ENCODE measurements at places on chromosomes 12 and 14.

- DNase-seq: peak; percentile 56
Measured at GRCh38 chr14:102020058-102020971, 55.9 kb downstream of the DYNC1H1 start.

- DNase-seq: no peak
Measured at GRCh38 chr12:65741656-65742017, 82.6 kb upstream of the HMGA2 start.

DNA sequence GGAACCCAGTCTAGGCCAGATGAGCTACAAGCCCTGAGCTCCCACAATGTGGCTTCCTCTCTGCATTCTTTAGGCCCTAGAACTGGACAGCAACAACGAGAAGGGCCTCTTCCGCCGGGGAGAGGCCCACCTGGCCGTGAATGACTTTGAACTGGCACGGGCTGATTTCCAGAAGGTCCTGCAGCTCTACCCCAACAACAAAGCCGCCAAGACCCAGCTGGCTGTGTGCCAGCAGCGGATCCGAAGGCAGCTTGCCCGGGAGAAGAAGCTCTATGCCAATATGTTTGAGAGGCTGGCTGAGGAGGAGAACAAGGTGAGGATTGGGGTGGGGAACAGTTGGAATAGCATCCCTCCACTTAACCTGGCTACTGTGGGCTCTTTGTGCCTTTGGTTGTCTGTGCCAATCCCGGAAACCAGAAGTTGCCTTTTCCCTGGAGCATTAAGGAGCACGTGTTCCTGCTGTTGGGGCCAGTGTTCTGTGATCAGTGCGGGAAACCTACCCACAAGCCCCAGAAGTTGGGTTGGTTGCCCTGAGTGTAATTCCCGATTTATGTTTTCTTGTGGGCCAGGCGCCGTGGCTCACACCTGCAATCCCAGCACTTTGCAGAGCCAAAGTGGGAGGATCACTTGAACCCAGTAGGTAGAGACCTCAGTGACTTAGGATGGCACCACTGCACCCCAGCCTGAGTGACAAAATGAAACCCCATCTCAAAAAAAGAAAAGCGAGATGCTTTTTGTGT is 6.4 kb downstream of the FKBP4 start:
- DNase-seq: no peak

DNA sequence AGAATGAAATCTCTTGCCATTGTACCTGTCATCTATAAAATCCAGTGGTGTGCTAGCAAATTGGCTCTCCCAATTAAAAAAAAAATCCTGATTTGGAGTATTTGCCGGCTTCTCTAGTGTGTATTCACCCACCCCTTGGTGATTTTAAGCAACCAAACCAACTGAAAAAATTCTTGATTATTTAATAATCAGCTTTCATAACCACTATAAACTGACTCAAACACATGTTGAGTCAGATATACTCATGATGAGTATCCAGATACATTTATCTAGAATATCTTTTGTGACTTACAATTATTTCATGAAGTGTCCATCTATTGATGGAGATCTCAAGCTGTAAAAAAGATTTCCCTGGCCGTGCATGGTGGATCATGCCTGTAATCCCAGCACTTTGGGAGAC is 205.4 kb downstream of the RASSF9 start:
- DNase-seq: no peak

- DNase-seq: peak; percentile 51
Measured at GRCh38 chr12:6570264-6570887, 2.3 kb upstream of the NOP2 start.

- DNase-seq: no peak
Measured at GRCh38 chr12:3132636-3133404, 55.6 kb downstream of the TSPAN9 start.

GRCh38 chr12:11581179-11581755 is 68.2 kb upstream of the ETV6 start:
- DNase-seq: peak; percentile 69

- DNase-seq: no peak
Measured at GRCh38 chr14:31400031-31400638, 20.2 kb downstream of the HEATR5A start.

- DNase-seq: no peak
Measured at GRCh38 chr12:22266101-22266500, 68.4 kb downstream of the ST8SIA1 start.

DNA sequence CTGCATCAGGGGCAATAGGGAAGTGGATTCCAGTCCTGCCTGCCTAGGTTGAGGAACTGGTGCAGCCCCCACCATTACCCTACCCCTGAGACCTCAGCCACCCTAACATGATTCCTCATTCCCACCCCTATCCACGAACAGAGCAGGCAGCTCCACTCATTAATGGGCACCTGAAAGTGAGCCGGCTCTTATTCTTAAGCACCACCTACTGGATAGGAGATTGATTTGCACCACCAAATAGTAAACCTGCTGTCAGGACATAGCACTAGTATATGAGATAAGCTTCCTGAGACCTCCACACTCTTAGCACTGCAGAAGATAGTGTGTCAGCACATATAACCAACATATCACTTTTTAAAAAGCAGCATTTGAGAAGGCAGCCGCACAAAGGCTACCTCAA is 573.2 kb downstream of the SOX5 start:
- DNase-seq: no peak

GRCh38 chr12:115121053-115121452 is 437.1 kb upstream of the TBX3 start:
- DNase-seq: no peak

DNA sequence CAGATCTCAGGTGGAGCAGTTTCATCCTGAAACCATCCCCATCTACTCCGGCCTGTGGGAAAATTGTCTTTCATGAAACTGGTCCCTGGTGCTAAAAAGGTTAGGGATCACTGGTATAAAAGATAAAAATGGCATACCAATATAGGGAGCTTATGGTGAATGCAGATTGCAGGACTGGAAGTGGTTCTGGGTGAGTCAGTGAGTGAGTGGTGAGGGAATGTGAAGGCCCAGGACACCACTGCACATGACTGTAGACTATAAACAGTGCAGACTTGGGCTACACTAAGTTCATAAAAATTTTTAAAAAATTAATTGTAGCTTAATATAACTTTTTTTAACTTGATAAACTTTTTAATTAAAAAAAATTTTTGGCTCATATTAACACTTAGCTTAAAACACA is 67.0 kb upstream of the RD3L start:
- no peak for DNase-seq

DNA sequence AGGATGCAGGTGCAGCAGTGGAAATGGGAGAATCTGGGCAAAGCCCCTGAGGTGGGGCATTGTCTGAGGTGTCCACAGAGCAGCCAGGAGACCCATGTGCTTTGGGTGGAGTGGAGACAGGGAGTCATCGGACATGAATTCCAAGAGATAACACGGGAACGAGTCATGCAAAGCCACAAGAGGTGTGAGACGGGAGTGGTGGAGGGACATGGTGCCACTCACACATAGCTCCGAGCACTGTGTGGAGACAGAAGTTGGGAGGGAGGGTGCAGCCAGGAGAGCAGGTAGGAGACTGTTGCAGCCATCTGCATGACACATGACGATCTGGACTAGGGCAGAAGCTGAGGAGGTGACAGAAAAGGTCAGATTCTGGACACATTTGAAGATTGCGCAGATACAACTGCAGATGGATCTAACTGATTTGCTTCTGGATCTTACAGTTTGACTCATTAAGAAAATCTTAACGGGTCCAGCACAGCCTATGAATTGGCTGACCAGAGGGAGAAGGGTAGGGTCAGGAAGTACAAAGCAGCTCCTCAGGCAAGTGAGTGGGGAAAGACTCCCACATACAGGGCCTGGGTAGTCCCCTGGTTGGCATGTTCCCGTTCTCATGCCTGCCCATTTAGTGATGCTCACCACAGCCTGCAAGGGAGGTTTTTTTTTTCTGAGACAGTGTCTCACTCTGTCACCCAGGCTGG is 379.8 kb downstream of the FUT8 start:
- no peak for DNase-seq

DNA sequence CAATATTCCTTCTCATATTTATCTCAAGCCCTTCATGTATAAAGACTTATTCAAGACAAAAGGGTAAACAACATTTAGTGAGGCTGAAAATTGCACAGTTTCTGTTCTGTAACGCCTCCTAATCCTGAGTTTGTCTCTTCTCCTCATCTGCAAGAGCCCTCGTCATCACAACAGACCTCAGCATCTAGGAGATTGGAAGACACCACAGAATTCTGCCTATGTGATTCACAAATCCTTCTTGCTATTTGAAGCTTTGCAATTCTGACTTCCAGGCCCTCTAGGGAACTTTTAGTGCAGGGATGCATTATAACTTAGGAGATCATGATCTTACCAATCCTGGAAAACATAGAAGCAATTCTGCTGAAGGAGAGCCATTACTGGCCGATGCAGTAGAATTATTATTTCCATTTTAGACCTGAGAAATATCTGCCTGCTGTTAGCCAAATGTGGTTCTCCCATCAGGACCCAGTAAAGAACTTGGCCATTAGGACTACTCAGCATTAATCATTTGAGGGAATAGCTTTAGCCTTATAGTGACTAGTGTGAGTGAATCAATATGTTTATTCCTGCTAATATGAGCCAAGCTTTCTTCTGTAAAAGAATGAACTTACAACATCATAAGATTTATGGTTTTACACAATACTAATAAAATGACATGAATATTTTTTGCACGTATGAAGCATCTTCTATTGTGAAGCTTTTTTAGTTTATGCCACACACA is 119.5 kb downstream of the ANO4 start:
- no peak for DNase-seq

- no peak for DNase-seq
Measured at GRCh38 chr12:109817627-109818231, 15.5 kb downstream of the TRPV4 start.

DNA sequence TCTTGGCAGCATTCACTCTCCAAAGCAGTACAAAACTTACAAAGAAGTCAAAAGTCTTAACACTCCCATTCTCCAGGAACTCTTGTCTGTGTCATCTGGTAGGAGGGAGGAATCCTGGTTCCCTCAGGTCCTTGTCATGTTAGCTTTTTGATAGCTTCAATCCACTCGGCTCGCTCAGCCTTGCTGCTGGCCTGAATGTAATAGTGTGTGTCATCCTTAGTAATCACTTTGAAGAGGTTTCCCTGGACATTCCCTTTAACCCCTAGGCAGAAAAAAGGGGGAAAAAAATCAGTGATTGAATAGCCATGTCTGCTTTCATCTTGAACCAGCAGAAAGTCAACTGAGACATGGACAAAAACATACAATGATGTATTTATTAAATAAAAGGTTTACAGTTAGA is 24.8 kb downstream of the PLEK2 start:
- no peak for DNase-seq

GRCh38 chr12:121930862-121931261 is 12.5 kb downstream of the CFAP251 start:
- DNase-seq: no peak

- no peak for DNase-seq
Measured at GRCh38 chr12:71157601-71158233, at the start of gene TSPAN8. TSS of gene TSPAN8 (minus strand) at chr12:71157999. CDS start at chr12:71157678, 321 bp downstream.
